ENCODE measurements at places on chromosomes 7 and 10. TPM values are rescaled to one million over a fixed set of nuclear protein-coding genes. Genes with fewer than 3 reads are reported as not detected.
A peak's percentile ranks its signal among the peaks of the same experiment; 100 is the strongest.

HTR5A gene
- not detected for total RNA-seq

DNA sequence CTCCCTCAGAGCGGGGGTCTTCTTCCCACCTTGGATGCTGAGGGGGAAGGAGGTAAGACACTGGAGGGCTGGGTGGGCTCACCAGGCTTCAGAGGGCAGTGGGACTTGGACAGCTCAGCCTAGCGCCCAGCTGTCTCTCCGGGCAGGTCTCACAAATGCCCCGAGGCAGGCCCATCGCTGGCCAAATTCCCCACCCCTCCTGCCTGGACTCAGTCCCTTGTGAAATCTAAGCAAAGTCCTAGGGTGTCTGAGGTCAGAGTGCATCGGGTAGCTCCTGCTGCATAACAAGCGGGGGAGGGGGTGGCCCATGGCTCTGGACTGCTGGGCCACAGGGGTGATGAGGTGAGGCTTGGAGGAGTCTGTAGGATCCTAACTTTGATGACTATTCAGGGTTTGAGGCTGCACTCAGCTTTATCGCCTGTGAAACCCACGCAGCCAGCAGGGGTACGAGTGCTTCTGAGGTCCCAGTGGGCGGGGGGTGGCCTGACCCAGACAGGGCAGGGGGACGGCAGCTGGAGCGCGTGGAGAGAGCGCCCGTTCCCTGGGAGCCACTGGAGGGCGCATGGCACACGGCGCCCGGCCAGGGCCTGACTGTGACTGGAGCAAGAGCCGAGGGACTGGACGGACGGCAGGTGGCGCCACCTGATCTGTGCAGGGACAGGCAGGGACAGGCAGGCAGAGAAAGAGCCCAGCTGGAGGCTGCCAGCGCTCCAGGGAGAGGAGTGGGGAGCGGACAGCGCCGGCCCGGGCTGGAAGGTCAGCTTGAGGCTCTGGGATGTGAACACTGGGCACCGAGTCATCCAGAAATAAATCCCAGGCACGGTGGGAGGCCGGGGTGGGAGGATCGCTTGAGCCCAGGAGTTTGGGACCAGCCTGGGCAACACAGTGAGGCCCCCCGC is 10.0 kb downstream of the CYP2W1 start:
- DNase-seq = peak; percentile 94

GRCh38 chr7:158055726-158056510 is 531.7 kb downstream of the PTPRN2 start:
- no peak for DNase-seq

DNA sequence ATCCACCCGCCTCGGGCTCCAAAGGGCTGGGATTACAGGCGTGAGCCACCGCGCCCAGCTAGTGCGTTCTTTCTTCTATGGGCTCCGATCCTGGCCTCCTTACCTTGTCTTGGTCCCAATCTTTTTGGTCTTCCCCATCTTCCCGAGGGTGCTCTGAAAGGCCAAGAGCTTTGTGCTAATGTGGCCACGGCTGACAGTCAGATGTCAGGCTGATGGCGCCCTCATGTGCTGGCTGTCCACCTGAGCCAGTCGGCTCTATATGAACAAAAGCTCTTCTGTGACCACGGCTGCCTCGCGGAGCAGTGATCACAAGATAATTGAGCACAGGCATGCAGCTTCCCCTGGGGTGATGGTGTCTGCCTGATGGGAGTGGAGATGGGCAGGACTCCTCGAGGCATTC is 11.0 kb upstream of the AHCYL2 start:
- no peak for DNase-seq

- DNase-seq = no peak
Observed at GRCh38 chr10:28951484-28951883, 274.2 kb downstream of the BAMBI start.
